Right atrium auricular region (tissue), 2 donors: ENCODE measurements at places on chromosomes 1 and 21.

DNA sequence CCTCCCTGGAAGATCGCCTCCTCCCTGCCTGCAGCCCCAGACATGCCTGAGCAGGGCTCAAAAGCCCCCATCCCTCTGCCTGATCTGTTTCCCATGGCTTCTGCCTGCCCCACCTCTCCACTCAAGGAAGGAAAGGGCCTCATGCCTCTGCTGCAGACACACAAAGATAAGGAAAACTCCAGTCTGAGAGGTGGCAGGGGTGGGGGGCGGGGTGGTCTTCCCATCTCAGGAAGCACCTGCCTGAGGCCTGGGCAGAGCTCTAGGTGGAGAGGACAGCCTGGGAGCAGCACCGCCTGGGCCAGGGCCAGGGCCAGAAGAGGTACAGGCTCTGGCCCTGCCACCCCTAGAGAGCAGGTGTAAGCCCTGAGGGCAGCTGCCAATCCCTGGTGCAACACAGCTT lies 4.1 kb upstream of the GJB3 start:
- no peaks in the 10 kb centered on the region for H3K4me1 ChIP-seq
- peaks cover 17% of the 10 kb centered on the region for H3K27me3 ChIP-seq
- DNase-seq, result no peak
- H3K4me3 ChIP-seq, result no peak overlapping the region

DNA sequence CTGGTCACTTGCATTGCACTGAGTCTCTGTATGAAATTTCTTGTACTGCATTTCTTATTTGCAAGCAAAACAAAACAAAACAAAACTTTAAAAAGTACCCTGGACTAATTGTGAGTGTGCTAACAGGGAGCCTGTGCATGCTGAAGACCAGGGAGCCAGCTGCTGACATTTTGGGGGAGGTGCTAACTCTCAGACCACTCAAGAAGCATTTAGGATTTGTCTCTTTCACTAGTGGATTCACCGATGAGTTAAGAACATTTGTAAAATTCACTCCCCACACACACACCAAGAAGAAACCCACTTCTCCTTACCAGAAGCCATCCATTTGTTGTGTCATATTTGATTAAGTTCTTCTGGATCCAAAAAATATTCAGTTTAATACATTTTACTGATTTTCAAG lies 95.7 kb upstream of the C1orf105 start:
- H3K4me1 ChIP-seq, result no peaks in the 10 kb centered on the region
- no peaks in the 10 kb centered on the region for H3K27me3 ChIP-seq
- no peak overlapping the region for H3K4me3 ChIP-seq
- no peaks in the 10 kb centered on the region for H3K36me3 ChIP-seq
- DNase-seq, result no peak

- no peak overlapping the region for H3K4me3 ChIP-seq
- no peak for DNase-seq
These were observed 9.3 kb upstream of the IL19 start for GRCh38 chr1:206761159-206761768.

DNA sequence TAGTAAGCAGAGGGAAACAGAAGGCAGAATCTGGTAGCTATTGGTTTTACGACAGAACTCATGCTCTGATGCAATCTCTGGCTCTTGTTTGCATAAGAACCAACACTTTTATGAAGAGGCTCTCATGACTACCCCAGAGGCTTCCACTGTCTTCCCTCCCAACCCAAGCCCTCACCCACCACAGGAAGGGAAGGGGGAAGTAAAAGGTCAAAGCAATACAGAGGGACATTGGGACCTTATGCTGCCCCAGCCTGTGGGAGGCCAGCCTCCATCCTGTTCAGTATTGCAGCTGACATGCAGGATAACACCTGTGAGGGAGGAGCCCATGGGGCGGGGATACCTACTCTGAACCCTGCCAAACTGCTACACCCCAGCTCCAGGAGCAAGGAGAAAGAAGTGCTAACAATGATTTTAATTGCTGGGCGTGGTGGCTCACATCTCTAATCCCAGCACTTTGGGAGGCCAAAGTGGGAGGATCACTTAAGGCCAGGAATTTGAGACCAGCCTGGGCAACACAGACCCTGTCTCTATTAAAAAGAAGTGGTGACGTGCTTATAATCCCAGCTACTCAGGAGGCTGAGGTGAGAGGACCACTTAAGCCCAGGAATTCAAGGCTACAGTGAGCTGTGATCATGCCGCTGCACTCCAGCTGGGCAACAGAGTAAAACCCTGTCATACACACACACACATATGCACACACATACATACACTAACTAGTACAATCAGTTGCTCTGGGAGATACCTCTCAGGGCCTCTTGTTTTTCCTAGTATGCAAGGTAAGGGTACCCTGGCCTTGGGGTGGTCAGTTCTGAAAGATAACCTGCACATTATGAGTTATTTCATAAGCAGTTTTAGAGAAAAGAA lies 9.5 kb downstream of the MR1 start:
- H3K36me3 ChIP-seq, result no peaks in the 10 kb centered on the region
- no peak overlapping the region for H3K4me3 ChIP-seq
- DNase-seq, result no peak
- H3K4me1 ChIP-seq, result no peaks in the 10 kb centered on the region

GRCh38 chr1:15212216-15212953 lies 34.6 kb upstream of the FHAD1 start:
- H3K4me1 ChIP-seq, result no peaks in the 10 kb centered on the region
- no peak for DNase-seq
- no peaks in the 10 kb centered on the region for H3K36me3 ChIP-seq
- no peak overlapping the region for H3K4me3 ChIP-seq
- no peaks in the 10 kb centered on the region for H3K27me3 ChIP-seq

- no peak for DNase-seq
- H3K36me3 ChIP-seq, result no peaks in the 10 kb centered on the region
- no peaks in the 10 kb centered on the region for H3K27me3 ChIP-seq
These were observed 9.1 kb upstream of the KYAT3 start for GRCh38 chr1:89001510-89001909.
